Liver (tissue), 10 donors: ENCODE measurements at places on chromosomes 7 and 10. TPM values are rescaled to one million over a fixed set of nuclear protein-coding genes. Genes with fewer than 3 reads are reported as not detected.

Gene CASD1
- total RNA-seq, result 11.1 TPM

Gene SSC4D
- 1.2 TPM for total RNA-seq

Gene HNRNPH3
- total RNA-seq, result 24.5 TPM

Gene NOLC1
- 16.9 TPM for total RNA-seq

Gene ECHDC3
- total RNA-seq, result 6.1 TPM

Gene FAM25G
- not detected for total RNA-seq

Gene HOXA4
- 0.28 TPM for total RNA-seq

Gene CREB5
- total RNA-seq, result 0.70 TPM

Gene ELFN1
- 3.3 TPM for total RNA-seq

Gene PTN
- total RNA-seq, result 0.50 TPM

Gene RBM48
- 8.5 TPM for total RNA-seq
